ENCODE measurements at places on chromosomes 2 and 18.

- DNase-seq: no peak
These were observed 144.1 kb downstream of the FHOD3 start for GRCh38 chr18:36441426-36442240.

DNA sequence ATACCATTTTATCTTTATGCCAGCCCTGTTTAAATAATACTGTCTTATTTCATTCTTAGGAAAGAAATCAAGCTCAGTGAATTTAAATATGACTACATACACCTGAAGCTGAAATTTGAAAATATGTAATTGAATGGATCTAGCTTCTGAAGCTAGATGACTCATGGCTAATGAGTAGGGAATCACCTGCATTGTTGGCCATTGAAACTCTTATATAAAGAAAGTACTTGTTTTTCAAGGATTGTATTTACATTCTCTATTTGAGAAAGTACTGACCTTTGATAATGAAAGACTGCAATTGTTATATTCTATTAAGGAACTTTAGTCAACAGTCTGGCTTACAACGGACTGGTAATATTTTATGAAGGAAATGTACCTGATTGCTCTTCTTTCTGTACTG lies 346.7 kb upstream of the LRATD1 start:
- DNase-seq: no peak

DNA sequence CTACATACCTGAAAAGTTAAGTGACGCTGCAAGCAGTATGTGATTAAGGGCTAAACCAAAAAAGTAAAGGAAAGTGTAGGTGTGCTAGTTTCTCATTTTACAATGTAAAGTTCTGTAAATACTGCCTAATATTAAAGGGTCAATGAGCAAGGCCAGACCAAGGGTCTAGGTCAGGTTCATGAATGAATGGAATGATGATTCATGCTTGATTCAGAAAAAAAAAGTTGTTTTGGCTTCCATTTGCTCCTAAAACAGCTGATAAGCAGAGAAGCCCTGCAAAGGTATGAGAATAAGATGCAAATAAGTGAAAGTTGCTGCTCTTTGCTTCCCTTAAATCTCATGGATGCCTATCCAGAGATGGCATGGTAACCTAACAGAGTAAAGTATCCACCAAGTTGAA lies 61.3 kb downstream of the PTRHD1 start:
- no peak for DNase-seq

- DNase-seq: no peak
These were observed 48.7 kb downstream of the ST3GAL5 start for GRCh38 chr2:85840091-85840490.

GRCh38 chr2:7014174-7014640 lies 97.0 kb downstream of the RNF144A start:
- DNase-seq: peak; percentile 52

DNA sequence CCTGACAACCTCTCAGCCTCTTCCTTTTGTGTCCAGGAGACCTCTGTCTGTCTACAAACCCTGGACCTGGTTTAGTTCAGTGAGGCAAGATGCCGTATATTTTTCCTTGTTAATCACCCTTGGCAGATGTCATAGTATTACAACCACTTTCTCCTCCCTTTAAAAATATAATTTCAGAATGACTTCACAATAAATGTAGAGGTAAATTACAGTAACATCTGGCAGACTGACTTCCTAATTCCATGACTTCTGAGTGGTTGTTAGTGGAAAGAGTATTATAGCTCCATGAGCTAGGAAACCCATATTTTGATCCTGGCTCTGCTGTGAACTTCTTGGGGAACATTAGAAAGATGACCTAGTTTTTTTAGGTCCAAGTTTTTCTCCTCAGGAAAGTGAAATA lies 39.5 kb downstream of the SPATS2L start:
- DNase-seq: no peak

GRCh38 chr2:176111309-176111663 lies 4.2 kb downstream of the HOXD11 start:
- peak; percentile 69 for DNase-seq

GRCh38 chr2:178285287-178285615 lies 90.9 kb downstream of the OSBPL6 start:
- DNase-seq: no peak

DNA sequence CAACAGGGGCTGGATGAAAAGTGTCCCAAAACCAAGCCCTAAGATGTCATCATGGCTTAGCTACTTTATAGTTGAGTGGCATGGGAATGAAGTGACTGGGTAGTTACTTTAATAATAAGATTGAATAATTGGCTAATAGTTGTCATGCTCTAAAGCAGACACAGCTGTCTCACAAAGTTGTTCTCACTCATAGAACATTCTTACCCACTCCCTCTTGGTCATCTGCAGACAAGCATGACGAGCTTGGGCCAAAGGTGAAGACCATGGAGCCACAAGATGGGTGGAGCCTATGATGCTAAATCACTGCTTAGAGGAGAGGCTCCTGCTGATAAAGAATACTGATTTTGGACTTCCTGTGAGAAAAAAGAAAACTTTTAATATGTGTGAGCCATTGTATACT lies 62.4 kb upstream of the MMADHC start:
- no peak for DNase-seq

DNA sequence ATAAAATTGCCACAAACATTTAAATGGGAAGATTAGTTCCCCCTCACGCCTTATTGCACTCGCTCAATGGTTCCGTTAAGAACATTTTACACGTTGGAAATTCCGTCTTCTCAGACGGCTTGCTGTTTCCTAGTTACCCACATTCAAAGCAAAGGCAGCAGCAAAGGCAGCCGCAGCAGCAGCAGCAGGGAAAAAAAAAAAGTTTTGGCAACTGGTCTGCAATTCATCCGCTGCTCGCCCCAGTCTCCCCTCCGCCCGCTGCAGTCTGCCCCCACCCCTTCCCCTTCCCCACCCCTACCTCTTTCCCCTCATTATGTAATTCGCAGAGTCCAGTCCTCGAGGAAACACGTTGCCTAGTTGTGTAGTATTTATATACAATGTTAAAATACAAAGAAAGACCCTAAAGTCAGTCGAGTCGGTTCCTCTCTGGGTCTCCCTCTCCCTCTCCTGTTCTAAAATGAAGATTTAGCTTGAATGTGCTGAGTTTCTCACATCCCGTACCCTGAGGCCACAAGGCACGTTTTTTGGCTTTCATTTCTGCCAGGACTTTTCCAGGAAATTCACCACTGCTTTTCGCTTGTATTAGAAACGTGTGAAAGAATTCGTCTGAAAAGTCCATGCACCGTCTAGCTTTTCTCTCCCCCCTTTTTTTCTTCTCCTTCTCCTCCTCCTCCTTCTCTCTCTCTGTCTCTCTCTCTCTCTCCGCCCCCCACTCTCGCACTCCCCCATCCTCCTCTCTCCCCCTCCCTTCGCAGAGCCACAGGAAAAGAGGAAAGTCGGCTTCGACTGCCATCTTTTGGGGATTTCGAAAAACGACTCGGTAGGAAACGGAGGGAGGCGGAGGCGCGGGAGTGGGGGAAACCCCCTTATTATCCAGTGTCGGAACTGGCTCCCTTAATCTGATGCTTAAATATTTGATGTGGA lies 140.0 kb downstream of the MEIS1 start:
- peak; percentile 83 for DNase-seq

GRCh38 chr2:218419630-218420216 lies 800 bp downstream of the VIL1 start:
- DNase-seq: no peak

DNA sequence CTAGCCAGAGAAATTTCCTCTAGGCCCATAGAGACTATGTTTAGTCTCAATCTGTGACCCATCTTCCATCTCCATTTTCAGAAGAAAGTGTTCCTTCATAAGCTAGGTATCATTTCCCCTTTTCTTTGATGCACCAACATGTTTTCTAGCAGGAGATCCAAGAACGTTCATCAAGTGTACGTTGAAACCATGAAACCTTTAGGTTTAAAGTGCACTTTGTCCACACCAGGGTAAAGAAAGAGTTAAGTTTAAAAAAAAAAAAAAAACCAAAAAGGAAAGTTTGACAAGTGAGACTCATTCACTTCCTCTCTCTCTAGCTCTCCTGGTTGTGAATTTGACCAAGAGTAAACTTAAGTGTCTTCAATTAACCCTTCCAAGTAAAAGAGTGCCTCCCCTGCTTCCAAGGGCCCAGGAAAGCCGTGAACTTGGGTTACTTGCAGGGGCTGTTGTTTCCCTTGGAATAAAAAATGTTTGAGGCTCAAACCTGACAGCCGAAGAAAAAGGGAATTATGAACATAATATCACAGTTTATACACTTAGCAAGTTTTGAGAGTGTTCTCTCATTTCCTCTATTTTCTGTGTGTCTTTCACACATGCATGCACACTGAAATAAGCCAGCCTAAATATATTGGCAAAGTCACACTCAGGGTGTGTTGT lies 56.7 kb downstream of the LBH start:
- DNase-seq: no peak

DNA sequence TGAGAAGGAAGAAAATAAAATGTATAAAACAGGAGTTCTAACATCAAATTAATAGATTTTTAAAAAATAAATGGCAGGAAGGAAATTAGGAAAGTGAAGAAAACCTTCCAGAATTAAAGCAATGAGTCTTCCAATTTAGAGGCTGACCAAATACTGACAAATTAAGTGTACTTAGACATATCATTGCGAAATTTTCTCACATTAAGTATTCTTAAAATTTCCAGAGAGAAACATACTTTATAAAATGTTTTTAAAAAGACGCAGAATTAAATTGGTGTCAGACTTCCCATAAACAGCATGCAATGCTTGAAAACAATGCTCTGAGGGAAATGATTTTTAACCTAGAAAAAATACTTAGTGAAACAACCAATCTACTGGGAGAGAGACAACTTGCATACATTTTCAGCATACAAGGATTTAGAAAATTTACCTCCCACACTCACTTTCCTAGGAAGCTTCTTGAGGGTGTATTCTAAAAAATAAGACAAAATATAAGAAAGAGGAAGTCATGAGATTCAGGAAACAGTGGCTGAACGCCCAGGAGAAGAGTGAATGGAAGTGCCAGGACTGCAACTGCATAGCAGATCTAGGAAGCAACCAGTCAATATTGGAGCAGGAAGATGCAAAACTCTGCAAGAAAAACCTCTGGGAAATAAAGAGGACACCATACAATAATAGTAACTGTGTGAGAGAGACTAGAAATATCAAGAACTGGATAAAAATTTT lies 339.9 kb downstream of the ADCYAP1 start:
- DNase-seq: no peak

- DNase-seq: peak; percentile 90
These were observed 4.7 kb downstream of the CDK5R2 start for GRCh38 chr2:218964041-218964771.

GRCh38 chr2:165112133-165112573 lies 91.7 kb downstream of the SCN3A start:
- no peak for DNase-seq

DNA sequence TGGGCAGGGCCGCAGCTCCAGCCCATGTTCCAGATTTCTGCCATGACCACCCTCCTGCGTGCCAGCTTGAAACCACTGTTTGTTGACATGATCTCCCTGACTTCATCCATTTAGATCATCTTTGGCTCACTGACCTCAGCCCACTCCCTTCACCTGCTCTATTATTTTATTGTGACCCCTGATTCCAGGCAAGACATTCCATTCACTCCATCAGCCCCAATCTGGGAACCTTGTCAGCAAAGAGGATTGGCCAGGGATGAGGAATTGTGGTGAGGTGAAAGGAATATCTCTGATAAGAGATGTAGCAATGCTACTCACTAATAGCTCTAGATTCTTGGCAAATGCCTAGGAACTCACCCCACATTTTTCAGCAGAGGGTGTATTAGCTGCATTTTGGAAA lies 174.2 kb downstream of the TMEM247 start:
- DNase-seq: no peak

- no peak for DNase-seq
These were observed 246.4 kb upstream of the NT5C1B start for GRCh38 chr2:18835787-18836186.

- DNase-seq: no peak
These were observed 942.2 kb downstream of the CNTNAP5 start for GRCh38 chr2:124967325-124967724.

DNA sequence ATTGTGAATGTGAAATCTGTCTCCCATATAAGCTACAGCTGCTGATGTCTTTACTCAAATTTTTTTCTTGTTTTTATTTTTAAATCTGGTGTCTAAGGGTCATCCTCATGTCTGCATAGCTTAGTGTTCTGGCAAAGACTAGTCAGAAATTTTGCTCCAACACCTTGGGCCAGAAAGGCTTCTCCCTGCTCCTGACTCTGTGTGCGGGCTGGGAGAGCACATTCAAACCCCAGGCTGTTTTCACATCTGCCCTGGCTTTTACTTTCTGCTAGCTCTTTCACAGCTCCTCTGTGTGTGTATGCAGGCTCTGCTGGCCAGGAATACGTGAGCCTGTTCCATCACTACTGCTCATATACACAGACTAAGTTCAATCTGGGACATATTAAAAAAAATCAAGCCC lies 102.9 kb upstream of the RIOK3 start:
- DNase-seq: no peak

DNA sequence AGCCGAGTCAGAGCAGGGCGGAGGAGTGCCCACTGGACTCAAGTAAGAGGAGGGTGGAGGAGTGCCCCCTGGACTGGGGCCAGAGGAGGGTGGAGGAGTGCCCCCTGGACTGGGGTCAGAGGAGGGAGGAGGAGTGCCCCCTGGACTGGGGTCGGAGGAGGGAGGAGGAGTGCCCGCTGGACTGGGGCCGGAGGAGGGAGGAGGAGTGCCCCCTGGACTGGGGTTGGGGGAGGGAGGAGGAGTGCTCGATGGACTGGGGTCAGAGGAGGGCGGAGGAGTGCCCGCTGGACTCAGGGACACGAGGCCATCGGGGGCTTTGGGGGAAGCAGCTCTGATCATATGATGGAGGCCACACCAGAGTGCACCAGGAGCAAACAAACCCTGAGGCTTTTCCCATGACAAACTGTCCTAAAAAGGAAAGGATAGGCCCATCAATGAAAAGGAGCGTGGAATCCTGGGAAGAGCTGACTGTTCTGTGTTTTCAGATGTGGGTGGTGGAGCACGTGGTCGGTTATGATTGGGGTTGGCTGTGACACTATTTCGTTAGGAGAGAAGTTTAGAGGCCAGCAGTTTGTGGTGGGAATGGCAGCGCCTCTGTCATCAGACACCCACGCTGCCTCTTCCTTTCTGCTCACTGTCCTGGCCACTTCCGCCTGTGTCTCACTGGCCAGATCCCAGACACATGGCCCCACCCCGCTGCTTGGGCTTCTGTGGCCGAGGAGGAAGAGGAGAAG lies 24.5 kb upstream of the HPCAL1 start:
- no peak for DNase-seq

DNA sequence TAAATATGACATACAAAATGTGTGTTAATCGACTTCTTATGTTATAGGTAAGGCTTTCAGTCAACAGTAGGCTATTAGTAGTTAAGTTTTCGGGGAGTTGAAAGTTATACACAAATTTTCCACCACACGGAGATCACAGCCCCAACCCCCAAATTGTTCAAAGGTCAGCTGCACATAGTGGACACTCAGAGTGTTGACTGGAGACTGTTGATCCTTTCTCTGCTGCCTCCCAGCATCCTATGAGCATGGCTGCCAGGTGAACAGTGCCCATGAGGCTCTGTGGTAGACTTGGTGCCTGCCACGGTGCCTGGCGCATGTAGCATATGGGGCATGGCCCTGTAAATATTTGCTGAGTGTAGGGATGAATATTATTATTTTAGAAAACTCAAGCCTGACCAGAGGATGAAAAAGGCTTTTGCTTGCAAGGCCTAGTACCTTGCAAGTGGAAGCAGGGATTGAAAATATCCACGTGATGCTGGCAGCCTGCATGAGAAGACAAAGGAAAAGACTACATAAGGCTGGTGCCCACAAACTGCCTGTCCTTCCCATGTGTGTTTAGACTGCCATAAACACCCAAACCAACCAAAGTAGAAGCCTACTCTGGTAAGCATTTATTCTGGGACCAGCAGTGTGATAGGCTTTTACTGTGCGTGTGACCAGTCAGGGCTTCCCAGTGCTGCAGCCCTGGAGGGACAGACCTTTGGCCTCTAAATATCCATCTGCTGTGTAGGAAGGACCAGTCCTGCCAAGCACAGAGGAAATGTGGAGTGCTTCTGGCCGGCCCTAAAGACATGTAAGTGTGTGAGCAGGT lies 226.1 kb downstream of the LDLRAD4 start:
- DNase-seq: no peak
